Amniotic stem cell (primary cell): ENCODE measurements at places on chromosomes 2 and 18.

DNA sequence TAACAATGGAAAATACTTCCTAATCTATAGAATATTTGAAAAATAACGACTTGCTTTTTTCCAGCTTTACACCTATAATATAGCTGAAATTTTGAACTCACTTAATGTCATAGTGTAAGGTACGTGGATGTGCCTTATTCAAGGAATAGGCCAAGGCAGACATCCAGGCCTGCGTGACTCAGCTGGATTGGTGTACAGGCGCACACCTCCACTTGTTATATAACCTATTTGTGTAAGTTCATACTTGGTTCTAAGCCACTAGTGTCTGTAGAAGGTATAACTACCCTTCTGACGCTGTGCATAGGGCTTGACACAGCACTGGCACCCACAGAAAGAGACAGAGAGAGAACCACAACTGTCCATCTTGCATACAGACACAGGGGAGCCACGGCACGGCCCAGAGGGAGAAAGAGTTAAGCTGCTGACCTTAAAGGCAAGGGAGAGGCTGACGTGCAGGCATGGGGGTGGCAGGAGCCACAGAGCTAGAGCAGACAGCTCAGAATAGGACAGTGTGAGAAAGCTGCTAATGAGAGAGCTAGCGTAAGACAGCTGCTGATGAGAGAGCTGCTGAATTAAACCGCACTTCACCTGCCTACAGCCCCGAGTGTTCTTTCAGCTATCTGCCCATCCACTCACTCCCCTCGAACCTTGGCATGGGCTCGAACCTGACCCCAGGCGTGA lies 16.1 kb downstream of the CCDC178 start:
- no peak for DNase-seq

- DNase-seq, result no peak
These were observed 85.4 kb upstream of the ALPP start for GRCh38 chr2:232293191-232293590.

DNA sequence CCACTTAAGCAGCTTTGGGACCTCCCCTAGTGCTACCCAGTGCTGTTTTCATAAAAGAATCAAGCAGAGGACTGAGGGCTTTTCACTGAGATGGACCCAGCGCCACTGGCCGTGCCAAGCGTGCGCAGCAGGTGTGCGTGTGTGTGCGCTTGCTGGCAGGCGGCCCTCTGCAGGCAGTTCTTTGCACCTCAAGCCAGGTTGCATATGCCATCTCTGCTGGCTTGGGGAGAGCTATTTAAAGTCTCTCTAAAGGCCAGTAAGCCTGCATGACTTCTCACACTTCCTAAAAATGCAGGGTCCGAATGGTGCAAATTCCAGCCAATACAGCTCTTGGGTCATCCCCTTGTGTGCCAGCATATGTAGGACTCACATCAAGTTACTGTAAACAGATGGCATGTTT lies 255.5 kb downstream of the RNF152 start:
- no peak for DNase-seq

GRCh38 chr2:166494140-166494624 lies at the start of gene SCN7A:
SCN7A (minus strand) TSS chr2:166494249; CDS start chr2:166477696, 16,553 bp downstream.
- no peak for DNase-seq

DNA sequence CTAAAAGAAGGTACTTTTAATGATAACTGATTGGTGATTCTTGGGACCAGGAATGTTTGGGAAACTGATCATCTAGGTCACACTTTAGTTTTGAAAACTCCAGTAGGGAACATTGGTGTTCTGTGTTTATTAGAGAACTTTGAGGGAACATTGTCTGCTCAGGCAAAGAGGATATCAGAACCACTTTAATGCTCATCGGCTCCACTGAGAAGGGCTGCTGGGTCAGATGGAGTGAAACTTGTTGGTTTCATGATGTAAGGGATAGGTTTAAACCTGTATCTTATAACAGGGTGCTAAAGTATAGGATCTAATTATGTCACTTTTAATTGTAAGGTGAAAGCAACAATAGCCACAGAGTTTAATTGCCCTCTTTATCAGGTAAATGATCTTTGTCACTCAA lies 14.2 kb upstream of the POLI start:
- DNase-seq, result no peak

DNA sequence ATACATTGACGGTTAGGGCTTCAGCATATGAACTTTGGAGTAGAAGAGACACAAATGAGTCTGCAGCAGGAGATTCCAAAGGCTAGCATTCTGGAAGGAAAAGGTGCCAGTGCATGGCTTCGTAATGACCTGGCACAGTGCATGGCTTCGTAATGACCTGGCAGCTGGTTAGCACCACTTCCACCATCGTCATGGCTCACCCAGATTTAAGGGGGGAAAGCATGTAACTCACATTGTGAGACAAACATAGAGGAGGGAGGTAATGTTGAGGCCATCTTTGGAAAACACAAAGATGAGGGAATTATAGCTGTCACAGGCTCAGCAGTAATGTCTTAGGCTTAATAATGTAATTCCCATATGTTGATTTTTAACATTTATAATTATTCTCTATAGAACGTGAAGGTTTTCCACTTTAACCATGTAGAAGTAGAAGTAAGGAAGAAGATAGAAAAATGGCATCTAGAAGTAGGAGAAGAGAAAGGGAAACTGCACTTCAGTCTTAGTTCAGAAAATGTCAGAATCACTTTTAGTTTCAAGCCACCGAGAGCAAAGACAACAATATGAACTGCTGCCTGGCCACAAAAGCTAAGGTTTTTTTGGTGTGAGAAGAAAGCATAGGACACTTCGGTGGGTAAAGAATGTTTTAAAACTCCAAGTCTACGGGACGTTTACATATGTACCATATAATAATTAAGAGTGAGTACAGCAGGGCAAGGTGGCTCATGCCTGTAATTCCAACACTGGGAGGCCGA lies 6.8 kb upstream of the STK25 start:
- DNase-seq, result no peak

DNA sequence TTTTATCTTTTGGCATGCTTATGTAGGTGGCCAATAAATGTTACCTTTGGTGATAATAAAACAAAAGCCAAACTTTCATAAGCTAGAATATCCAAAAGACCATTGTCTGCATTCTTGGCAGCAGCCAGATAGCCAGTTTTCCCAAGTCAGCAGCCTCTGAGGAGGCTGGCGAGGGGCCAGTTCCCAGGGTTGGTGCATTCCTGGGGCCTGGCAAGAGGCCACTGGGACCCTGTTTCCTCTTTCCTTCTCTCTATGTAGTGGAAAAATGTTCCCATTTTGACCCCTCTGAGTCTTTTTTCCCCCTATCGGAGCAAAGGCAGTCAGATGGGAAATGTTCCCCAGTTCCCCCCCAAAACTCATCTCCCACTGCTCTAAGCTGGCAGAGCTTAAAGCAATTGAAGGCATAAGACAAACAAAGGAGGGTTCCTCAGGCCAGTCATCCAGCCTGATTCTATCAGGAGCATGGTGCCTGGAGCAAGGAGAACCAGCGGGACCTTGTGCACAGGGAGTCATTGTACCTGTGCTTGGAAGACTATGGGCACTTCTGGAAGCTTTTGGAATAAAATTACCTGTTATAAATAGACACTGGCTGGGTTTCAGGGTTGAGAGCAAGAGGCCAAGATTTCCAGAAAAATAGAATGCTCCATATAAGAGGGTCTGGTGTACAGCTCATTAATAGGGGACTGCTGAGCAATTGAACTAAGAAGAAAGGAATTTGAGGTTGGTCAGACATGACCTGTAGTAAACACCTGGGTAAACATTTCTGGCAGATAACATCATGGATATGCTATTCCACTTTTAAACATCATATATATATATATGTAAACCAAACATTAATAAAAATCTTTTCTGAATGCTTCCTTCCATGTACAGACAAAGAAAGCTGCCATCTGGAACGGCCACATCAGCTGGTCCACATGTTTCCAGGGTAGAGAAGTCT lies 63.4 kb downstream of the NCKAP5 start:
- no peak for DNase-seq

DNA sequence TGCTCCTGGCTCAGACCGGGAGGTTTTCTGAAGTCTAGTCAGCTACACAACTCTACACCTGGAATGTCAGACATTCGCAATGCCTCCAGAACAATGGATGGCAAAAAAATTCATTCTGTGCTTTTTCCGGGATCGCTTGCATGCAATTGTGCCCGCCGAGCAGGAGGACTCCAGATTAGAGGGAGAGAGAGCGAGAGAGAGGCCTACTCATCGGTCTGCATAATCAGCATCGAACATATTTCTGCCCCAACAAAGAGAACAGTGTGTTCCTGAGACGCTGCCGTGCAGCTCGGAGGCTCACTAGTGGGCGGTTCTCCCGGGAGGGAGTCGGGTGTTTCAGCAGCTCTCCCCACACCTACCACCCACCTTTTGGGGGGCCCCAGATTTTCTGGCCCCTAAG lies 117.1 kb downstream of the KLHL29 start:
- no peak for DNase-seq

- no peak for DNase-seq
These were observed 12.6 kb upstream of the ICA1L start for GRCh38 chr2:202883987-202884675.

GRCh38 chr2:216603010-216603883 lies 30.0 kb upstream of the IGFBP2 start:
- no peak for DNase-seq

DNA sequence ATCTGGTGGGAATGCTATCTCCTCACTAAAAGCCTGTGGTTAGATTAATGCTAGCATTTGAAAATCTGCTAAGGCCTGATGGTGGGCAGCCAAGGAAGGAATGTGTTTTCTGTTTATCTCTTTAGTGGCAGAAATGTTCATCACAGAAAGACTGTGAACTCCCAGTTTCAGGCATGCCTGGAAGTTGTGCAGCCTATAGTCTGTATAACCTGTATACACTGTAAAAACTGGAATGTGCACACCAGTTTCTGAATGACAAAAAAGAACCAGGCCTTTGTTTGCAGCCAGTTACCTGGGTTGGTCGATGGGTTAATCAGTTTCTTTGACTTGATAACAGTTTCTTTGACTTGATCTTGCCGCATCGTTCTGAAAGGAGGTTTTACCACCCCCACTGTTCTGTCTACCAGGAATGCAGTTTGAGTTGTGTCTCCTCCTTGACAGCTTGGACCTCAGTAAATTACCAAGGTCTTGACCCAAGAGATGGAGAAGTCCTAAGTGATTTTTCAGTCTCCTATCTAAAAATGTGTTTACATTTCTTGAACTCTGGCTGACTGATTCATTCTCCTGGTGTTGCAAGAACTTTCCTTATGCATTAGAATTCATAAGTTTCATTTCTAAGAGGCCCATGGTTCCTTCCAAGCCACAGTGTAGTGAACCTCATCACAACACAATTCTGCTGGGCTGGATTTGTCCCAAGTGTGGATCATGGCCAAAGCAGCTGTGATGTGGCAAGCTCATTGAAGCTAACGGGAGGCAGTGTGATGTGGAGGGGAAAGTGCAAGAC lies 62.2 kb downstream of the KIAA2012 start:
- DNase-seq, result peak; percentile 96

DNA sequence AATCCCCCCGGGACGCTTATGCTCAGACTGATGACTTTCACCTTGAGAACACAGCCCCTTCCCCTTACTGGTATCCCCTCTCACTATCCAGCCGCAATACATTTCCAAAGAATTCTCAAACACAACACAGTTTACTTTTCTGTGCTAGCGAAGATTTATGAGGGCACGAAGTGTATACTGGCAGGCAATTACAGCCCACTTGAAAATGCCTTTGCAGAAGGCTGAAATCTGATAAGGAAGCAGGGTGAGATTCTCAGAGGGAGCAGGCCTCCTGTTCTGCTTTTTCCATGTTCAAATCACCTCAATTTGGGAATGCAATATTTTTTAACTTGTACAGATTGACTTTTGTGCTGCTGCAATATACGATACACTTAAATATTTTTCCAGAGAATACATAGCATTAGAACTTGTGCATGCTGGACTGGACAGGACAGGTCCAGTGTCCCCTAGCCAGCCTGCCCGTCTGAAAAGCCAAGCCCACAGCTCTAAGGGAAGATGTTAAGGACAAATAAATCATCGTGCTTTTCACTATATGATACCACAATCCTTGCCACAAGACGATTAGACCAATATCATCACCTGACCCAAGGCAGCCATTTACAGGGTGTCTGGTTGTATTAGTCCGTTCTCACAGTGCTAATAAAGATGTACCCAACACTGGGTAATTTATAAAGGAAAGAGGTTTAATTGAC lies 262.1 kb downstream of the EPHA4 start:
- DNase-seq, result no peak

DNA sequence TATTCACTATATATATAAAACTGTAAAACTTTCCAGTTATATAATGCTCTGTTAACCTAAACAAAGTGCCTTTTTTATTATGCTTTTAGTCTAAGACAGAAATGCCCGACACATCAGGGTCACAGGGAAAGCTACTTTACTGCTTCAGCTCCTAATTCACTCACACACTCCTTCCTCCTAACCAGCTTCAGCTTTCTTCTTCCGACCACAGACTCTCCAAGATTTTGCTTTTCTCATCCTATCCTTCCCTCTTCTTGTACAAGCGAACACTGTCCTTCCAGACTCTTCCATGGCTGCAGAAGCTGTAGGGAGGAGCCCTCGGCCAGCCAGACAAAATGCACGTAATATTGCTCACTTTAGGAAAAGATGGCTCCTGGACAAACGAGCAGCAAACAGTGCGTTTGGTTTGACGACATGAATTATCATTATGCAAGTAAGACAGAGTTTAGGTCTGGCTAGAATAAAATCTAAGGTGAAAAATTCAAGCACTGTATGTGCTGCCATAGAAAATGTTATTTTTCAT lies 47.5 kb upstream of the HNRNPA3 start:
- no peak for DNase-seq

DNA sequence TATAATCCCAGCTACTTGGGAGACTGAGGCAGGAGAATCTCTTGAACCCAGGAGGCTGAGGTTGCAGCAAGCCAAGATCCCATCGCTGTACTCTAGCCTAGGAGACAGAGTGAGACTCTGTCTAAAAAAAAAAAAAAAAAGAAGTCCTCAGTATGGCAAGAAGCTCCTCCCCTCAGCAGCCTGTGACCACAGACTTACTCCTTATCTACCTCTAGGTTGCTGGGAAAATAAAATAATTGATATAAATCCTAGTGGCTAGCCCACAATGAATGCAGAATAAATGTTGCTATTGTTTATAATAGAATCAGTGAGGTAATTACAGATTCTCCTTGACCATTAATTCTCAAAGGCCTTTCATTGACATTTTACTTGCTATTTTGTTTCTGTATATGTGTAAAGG lies 70.6 kb downstream of the IRS1 start:
- DNase-seq, result no peak

GRCh38 chr2:161415034-161415986 lies 787 bp upstream of the TBR1 start:
- no peak for DNase-seq

DNA sequence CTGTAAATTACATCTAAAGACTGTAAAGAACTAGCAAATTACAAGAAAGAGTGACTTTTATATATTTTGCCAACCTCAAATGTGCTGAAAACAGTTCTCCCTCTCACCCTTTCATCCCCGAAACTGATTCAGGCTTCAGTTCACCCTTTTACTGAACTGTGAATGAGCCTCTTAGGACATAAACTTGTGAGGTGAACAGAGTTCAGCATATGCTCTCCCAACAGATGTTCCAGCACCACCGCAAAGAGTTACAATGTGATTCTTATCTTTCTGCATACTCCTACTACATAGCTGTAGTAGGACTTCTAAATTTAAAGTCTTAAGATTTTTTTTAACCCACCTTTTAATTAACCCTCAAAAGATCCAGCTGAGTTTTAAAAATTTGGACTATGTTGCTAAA lies 1.2 kb upstream of the ZCCHC2 start:
- DNase-seq, result no peak
